ENCODE measurements at places on chromosomes 1 and 21.
A peak's percentile ranks its signal among the peaks of the same experiment; 100 is the strongest.

DNA sequence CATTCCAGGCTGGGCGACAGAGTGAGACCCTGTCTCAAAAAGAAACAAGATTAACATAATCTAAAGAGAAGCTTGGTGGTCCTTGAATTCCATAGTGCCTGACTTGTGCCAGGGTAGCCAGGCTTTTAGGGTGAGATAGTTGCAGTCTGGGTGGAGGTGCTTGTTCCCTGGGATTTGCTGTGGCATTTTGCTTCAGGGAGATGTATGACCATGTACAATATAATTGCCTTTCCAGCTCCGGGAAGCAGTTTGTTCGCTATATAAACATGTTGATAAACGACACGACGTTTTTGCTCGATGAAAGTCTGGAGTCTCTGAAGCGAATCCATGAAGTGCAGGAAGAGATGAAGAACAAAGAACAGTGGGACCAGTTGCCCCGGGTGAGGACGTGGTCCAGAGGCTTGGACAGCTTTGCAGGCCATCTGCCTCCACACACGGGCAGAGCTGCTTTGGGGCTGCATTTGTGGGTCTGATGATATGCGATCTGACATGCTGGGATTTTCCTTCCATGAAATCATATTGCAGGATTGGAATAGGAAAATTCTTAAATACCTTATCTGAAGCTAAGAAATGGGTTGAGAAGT lies 49.4 kb upstream of the KIF1B start:
- DNase-seq, result no peak

GRCh38 chr1:232145768-232146167 lies 484.2 kb downstream of the SIPA1L2 start:
- peak; percentile 42 for DNase-seq

GRCh38 chr1:61420909-61421835 lies 303.8 kb downstream of the TM2D1 start:
- DNase-seq, result no peak

DNA sequence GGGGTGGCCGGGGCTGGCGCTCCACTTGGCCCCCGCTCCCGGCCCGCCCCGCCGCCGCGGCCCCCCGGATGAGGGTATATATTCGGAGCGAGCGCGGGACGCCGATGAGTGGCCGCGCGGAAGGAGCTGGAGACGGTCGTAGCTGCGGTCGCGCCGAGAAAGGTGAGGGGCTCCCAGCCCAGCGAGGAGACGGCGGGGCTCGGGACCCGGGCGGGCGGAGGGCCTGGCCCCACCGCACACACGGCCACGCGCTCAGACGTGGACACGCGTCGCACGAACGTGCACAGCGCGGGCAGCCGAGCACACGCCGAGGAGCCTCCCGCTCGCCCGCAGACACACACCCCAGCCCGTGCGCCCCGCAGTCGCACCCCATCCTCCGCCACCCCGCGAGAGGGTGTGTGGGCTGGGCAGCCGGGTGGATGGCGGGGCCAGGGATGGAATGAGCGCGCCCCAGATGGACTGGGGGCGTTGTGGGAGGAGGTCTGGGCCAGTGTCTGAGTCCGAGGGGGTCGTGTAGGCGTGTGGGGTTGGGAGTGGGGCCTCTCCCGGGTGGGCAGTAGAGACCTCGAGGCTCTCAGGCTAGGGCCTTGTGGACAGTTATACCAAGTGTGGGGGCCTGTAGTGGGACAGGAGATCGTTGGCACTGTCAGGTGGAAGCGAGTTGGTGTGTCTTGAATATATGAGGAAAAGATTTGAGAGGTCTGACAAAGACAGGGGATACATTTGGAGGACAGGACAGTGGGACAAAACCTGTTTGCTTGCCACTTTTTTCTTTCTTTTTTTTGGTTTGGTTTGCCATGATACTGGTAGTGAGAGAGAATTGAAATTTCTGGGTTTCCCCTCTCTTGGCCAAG lies at the start of gene UAP1:
Gene UAP1 (plus strand): TSS at position 107 of the 854 bp plus-strand sequence. CDS start 4,347 bp downstream, outside the sequence.
- DNase-seq, result no peak

DNA sequence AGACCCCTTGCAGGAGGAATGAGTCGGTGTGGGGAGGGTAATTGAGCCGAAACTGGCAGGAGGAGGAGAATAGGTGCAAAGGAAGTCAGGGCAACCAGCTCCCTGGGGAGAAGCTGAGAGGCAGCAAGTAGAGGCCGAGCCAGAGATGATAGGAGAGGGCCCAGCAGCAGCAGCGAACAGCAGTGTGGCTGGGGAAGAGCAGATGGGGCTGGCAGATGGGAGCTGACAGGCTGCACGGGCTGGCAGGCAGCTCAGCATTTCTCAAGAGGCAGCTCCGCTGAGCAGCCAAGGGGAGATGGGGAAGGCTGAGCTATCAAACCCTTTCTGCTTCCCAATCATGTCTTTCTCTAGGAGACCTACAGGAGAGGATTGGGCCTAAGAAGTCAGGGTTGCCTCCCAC lies 158.2 kb downstream of the TRIM33 start:
- DNase-seq, result no peak

DNA sequence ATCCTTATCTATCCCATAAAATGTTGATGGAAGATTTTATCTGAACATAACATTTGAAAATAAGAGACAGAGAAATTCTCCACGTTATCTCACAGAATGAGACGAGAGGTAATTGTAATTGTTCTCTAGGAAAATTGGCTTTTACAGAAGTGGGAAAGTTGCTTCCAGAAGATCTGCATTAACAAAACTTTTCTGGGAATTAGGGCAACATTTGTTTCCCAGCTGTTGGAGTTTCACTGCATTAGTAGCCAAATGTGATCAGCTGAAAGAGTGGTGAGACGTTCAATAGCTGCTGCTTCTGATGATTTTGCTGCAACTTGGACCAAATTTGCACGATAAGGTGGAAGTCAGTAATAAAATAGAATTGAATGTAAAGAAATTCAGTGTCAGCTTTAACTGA lies 7.6 kb downstream of the CHODL start:
- DNase-seq, result no peak

- no peak for DNase-seq
Measured at GRCh38 chr1:37697090-37697489, 4.8 kb downstream of the CDCA8 start.

DNA sequence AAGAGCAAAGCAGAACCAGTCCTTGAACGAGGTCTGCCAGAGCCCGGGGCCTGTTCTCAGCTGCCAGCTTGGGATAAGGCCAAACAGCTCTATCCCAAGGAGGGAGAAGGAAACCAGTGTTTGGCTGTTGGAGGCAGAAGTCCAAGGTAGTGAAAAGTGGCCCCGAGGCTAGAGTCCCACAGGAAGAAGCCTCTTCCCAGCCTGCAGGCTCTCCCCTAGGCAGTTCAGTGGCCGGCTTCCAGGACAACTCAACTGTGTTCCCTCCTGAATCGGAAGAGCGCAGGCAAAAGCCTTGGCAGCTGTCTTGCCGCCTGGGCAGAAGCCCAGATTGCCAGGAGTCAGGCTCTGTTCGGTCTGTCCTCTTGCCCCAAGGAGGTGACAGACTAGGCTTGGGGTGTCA lies 19.3 kb downstream of the QSOX1 start:
- peak; percentile 98 for DNase-seq

- no peak for DNase-seq
Measured at GRCh38 chr1:55143684-55144083, 71.5 kb downstream of the USP24 start.

GRCh38 chr1:203175827-203176241 lies 208 bp upstream of the MYBPH start:
- DNase-seq, result no peak

- no peak for DNase-seq
Measured at GRCh38 chr21:38297871-38298270, 41.1 kb downstream of the KCNJ15 start.

GRCh38 chr1:223143537-223144248 lies 645 bp upstream of the TLR5 start:
- no peak for DNase-seq

GRCh38 chr1:177439301-177439700 lies 268.5 kb downstream of the BRINP2 start:
- no peak for DNase-seq

- no peak for DNase-seq
Measured at GRCh38 chr1:216095400-216095799, 327.8 kb downstream of the USH2A start.

DNA sequence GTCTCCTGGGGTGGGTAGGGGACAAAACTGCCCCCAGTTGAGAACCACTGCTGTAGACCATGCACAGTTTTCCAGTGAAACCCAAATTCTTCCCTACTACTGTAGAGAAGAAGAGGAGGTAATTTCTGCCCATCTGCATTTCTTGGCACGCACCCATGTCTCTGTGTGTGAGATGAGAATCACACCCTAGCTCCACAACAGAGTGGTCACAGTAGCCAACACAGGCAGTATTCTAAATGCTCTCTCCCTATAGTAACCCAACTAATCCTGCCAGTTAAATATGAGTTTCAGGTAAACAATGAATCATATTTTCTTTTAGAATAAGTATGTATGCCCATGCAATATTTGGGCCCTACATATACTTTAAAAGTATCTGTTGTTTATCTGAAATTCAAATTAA lies 1.2 kb upstream of the CAPN2 start:
- DNase-seq, result peak; percentile 74

GRCh38 chr1:57282411-57282810 lies 141.4 kb downstream of the DAB1 start:
- DNase-seq, result no peak

- no peak for DNase-seq
Measured at GRCh38 chr21:30613836-30614235, at the start of gene KRTAP6-1. Gene KRTAP6-1, minus strand, starts transcription at chr21:30613930. Its CDS starts 26 bp downstream, at chr21:30613904.

DNA sequence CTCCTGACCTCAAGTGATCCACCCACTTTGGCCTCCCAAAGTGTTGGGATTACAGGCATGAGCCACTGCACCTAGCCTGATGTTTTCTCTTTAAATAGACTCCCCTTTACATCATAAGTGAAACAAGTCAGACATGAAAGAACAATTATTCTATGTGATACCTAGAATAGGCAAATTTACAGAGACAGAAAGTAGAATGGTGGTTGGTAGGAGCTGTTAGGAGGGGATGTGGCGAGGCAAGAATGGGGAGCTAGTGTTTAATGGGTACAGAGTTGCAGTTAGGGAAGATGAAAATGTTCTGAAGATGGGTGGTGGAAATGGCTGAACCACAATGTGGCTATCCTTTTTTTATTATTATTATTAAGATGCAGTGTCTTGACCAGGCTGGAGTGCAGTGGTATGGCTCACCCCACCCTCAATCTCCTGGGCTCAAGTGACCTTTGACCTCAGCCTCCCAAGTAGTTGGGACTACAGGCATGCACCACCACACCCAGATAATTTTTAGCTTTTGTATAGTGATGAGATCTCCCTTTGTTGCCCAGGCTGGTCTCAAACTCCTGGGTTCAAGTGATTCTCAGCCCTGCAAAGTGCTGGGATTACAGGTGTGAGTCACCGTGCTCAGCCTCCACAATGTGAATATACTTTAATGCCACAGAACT lies 28.4 kb downstream of the ELF3 start:
- DNase-seq, result no peak

- DNase-seq, result no peak
Measured at GRCh38 chr1:36977731-36978406, 56.4 kb downstream of the GRIK3 start.

DNA sequence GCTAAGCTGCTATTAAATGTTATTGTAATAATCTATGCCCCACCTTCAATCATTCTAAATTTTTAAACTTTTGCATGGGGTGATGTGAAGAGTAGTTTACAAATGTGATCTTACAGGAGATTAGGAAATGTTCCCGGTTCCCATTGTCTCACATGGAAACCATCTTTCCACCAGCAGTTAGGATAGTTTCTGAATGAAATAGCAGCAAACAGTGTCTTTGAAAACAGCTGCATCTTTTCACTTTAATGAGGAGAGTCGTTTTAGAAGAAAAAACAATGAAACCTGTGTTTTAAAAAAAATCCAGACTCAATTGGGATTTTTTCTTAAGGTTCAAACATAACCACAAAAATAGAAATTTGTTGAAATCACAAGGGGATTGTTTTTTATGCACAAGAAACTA lies 134.2 kb downstream of the TLR5 start:
- DNase-seq, result no peak

DNA sequence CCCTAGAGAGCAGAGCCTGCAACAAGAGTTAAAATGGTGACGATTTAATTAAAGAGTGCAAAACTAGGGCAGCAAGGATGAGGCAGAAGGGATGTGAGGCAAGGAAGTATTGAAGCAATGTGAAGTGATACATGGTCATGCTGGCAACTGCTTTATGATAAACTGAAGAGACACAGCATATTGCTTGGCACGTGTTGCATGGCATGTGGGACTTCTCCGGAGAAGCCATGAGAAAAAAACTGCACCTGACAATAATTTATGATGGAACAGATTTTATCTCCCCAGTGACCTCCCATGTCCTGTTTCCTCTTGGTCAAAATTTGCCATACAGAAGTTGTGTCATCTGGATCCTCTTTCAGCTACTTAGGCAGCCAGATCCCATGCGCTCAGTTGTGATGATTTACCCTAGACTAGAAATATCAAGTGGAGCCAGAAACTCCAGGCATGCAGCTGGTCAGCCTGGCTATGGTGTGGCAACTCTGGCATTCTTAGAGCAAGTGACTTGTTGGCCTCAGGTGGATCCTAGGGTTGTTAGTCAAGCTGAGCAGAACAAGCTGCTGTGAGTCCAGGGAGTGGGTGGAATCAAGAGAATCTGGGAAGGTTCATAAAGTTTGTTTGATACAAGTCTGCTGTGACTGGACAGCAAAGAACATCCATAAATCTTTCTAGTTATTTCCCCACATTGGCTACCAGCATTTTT lies 611.4 kb upstream of the USP24 start:
- DNase-seq, result peak; percentile 16

DNA sequence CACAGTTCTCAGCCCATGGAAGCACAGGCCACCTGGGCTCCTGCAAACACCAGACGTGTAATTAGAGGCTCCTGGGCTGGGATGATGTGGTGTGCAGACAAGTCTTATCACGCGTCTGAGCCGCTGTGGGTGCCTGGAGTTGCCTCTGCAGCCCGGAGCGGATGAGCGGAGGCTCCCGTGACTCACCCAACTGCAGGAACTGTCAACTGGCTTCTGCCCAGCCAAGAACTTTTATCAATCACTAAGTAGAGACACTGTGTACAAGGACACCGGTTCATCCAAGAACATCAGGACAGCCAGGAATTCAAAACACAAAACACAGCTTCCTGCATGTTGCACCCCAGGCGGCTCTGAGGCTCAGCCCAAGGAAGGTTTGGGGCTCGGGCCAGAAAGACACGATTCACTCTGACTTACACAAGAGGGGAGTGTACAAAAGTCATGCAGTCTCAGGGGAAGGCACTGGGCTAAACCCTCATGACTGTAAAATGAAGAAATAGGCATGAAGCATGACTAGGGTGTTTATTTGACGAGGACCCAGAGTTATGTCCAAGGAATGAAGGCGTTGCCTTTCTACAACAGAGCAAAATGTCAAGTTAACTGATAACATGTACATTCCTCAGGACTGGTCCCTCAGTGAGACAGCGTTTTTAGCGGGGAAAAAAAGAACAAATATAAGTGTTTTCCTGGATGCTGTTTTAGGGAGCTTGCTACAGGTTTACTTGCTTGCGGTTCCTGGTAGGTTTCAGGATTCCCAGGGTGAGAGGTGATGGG lies 21.1 kb downstream of the ERRFI1 start:
- DNase-seq, result peak; percentile 86

DNA sequence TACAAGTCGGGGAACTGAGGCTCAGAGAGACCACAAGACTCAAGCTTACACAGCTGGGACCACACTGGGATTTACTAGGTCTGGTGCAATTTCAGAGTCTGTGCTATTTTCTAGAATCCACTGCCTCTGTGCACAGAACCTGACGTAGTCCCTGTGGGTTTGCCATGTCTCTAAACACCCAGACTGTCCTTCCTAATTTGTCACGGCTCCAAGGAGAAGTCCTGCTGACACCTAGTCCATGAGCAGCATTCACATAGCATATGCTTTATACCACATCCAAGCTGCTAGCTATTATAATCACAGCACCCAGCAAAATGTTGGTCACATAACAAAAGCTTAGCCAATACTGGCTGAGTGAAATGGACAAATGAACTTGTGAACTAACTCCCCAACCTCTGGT lies 79.0 kb upstream of the HMGB4 start:
- DNase-seq, result no peak
